ENCODE measurements at places on chromosomes 6 and 20.

- DNase-seq, result no peak
Measured at GRCh38 chr6:35368038-35368887, 25.9 kb downstream of the PPARD start.

DNA sequence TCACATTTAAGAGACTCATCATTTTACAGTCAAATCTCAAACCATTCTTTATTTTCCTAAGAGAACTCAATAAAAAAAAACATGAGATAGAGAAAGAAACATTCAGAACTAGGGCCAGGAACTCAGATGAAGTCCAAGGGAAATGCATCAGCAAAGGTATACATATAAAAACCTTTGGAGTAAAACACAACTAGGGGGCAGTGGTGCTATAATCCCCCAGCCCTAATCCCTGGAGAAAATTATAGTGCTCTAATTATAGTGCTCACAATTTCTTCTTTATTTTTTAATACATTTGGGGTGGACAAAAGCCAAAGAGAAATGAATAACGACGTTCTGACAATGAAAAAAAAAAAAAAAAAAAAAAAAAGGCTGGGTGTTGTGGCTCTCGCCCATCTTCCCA, 100.6 kb upstream of the EMILIN3 start:
- no peak for DNase-seq

- DNase-seq, result no peak
Measured at GRCh38 chr6:148295261-148295887, 47.3 kb upstream of the SASH1 start.

DNA sequence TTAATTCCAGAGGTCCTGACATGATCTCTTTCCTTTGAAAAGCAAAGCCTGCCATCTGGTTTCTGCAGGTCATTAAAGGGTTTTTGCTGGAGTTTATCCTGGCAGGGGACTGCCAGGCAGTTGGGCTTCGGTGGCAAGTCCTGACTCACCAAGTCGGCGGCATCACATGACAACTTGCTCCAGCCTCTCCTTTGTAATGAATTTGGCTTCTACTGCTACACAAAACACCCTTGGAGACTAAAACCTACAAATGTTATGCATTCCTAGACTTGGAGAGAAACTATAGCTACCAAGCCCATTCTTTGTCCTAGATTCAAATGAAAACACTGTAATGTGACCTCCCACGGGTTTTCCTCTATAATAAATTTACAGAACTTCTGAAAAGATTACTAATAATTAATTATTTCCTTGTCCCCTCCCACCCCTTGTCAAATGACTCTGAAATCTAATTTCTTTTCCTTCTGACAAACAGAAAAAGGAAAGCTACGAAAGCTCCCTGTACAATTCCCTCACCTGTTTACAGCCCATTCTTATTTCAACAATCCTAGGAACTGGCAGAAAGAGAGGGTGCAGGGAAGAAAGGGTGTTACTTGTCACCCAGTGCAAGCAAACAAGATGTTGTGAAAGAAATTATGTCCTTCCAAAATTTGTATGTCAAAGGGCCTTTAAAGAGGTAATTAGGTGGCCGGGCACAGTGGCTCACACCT, 62.9 kb downstream of the QRSL1 start:
- no peak for DNase-seq
